ENCODE measurements at places on chromosomes 13 and 19.

GRCh38 chr19:15223649-15224361 is 8.4 kb downstream of the EPHX3 start:
- DNase-seq = no peak

DNA sequence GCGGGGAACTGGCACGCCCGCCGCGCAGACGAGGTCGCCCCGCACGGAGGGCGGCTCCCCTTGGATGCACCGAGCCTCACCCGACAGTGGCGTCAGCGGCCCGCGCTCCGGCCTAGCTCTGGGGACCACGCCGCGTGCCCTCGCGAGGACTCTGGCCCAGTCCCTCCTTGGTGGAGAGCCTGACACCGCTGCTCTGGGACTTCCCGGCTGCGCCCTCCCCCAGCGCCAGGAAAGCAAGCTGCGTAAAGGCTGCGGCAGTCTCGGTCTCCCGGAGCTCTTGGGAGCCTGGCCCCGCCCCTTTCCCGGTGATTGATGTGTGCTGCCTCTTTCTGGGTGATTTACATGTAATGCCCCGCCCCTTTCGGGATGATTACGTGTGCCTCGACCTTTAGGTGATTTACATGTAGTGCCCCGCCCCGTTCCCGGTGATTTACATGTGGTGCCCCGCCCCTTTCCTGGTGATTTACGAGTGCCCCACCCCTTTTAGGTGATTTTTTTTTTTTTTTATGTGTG is at the start of gene LENG9:
Gene LENG9 (minus strand): TSS at position 248 of the 513 bp plus-strand sequence. CDS start 252 bp downstream, outside the sequence.
- peak; percentile 78 for DNase-seq

GRCh38 chr19:2613507-2614295 is 88.8 kb downstream of the GNG7 start:
- DNase-seq = no peak

GRCh38 chr13:113848431-113849260 is 15.2 kb downstream of the GAS6 start:
- no peak for DNase-seq

GRCh38 chr13:51230477-51231105 is 8.4 kb downstream of the FAM124A start:
- no peak for DNase-seq

GRCh38 chr13:94716016-94716415 is 3.7 kb upstream of the SOX21 start:
- no peak for DNase-seq

GRCh38 chr19:39645800-39646411 is 9.8 kb upstream of the LGALS16 start:
- DNase-seq = no peak

- no peak for DNase-seq
These were observed 18.3 kb upstream of the SLC1A5 start for GRCh38 chr19:46806656-46807055.

DNA sequence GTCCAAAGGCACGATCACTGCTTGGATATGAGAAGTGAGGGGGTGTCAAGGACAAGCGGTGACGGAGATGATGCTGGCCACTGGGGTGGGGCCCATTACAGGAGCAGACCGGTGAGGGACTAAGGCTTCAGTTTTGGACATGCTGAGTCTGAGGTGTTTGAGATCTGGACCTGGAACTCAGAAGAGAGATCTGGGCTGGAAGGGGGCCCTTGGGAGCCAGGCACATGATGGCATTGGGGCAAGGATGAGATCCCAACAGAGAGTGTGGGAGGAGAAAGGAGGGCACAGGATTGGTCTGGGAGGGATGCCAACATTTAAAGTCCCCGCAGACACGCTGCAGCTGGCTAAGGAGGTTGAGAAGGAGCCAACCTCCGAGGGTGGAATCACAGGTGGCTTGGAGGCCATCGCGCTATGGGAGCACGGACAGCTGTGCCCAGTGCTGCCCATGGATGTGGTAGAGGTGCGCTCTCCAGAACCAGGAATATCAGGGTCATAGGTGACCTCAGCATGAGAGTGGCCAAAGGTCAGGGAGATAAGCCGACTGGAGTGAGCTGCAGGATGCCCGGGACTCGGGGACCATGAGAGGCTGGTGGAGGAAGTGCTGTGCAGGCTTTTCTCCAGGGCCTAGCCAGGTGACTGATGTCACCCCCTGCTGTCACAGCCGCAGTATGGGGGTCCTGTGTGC is 21.8 kb downstream of the DHRS12 start:
- DNase-seq = no peak

GRCh38 chr13:59658027-59658737 is 505.5 kb downstream of the DIAPH3 start:
- DNase-seq = no peak

- no peak for DNase-seq
These were observed 22.5 kb downstream of the SERP2 start for GRCh38 chr13:44395976-44396694.

DNA sequence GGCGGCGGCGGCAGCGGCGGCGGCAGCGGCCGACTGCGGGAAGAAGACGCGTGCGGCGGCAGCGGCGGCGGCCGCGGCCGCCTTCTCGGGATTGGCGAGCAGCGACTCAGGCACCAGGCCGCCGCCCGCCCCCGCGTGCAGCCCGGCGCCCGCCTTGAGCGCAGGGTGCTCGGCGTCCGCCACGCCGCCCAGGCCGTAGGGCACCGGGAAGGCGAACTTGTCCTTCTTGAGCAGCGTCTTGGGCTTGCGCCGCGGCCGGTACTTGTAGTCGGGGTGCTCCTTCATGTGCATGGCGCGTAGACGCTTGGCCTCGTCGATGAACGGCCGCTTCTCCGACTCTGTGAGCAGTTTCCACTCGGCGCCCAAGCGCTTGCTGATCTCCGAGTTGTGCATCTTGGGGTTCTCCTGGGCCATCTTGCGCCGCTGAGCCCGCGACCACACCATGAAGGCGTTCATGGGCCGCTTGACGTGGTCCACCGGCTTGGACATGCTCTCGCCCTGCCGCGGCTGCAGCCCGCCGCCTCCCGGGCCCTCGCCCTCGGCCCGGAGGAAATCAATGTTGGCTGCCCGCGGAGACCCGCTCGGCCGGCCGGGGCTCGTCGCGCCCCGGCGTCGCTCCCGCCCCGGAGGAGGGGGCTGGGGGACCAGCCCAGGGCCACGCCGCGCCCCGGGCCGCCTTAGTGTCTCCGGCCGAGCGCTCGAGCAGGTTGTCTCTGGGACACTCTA is 621 bp downstream of the SOX21 start:
- DNase-seq = no peak

- peak; percentile 77 for DNase-seq
These were observed 51.1 kb downstream of the TNFRSF19 start for GRCh38 chr13:23621316-23621645.

DNA sequence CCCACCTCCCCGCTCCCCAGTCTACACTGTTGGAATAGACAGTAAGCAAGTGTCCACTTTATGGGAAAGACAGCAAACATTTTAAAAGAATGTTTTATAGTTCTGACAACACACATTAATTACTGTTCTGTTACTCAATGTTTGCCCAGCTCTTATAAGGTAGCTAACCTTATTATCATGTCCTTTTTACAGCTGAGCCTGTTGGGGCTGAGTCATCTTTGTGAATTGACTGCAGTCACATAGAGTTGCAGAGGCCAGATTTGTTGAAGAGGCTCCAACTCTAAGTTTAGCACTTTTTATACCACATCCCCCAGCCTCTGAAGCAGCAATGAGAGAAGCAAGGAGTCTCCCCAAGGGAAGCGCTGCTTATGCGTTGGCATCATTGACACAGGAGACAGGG is 76.2 kb downstream of the C13orf42 start:
- DNase-seq = no peak

DNA sequence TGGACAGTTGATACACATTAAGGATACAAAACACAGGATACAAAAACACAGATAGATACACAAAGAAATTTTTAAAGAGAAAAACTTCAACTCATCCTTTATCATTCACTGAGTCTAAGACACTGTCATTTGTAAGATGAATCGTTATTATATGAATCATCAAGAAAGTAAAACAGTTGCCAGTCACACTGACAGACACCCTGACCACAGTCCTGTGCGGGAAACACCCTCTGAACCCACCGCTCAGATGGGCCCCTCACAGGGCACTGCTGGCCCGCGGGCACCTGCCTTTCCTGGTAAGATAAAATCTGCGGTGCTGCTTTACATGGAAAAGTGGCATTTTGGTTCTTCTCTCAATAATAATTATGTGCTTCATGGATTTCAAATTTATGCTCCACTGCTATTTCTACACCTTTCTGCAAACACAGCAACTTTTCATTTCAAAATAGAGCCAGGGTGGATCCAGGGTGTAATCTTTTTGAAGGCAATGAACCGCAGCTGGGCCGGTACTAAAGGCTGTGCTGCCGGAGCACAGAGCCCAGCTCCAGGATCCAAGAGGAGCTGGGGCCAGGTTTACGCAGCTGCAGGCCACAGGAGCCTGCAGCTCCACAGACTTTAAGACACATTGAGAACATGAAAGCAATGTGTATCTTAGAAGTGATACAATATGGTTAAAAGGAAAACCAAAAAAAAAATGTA is 76.8 kb downstream of the TUBGCP3 start:
- no peak for DNase-seq

GRCh38 chr13:91162180-91162579 is 185.3 kb upstream of the MIR17HG start:
- DNase-seq = no peak

GRCh38 chr13:85806553-85807175 is 7.4 kb upstream of the SLITRK6 start:
- DNase-seq = no peak

DNA sequence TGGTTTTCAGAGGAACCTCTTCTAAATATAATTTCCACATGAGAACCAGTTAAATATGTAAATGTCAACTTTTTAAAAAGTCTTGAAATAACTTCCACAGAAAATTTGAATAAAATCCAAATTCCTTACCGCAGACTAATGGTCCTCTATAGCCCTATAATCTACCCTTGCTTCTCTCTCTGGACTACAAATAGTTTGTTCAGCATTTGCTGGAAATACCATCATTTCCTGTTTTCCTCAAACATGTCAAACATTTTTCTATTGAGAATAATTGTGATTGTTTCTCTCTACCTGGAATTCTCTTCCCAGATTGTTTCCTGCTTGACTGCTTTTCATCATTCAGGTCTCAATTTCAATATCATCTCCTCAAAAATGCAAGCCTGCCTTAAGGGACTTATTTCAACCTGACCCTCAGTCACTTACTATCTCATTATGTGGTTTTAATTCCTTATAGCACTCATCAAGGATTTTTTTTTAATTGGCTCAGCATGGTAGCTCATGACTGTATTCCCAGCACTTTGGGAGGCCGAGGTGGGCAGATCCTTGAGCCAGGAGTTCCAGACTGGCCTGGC is 898.9 kb upstream of the MIR17HG start:
- DNase-seq = no peak

- no peak for DNase-seq
These were observed 2.4 kb upstream of the CHAMP1 start for GRCh38 chr13:114311908-114312307.

DNA sequence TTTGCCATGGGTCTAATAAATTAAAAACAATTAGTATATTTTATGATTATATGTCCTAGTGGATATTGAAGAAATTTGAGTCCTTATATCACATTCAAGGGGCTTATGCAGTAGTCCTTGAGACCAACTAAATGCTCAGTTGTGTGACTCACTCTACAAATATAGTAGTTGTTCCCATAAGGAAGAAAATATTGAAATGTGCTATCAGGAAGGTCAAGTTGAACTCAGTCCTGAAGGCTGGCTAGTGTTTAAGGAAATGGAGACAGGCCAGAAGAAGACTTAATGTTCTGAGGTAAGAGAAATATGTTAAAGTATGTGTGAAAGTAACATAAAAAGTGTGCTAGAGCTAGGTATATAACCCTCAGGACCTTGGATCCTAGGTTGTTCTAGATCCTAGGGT is 766.1 kb upstream of the GPC6 start:
- no peak for DNase-seq

DNA sequence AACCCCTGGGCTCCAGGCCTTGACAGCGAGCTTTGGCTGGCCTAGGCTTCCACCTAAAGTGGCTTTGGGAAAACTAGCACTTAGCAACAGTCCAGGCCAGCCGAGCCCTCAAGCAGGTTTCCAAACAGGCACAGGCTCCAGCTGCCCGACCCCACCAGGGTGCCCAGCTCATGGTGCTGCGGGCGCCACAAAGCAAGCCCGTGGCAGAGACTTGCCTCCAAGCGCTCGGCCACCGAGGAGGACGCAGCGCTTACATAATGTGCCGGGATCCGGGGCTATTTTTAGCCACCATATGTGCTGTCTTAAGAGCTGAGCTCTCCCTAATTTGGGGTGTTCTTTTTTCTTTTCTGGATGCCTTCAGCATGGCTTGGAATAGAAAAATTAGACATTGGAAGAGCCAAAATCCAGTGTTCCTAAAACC is 56.1 kb upstream of the F7 start:
- peak; percentile 4 for DNase-seq

- peak; percentile 59 for DNase-seq
These were observed 38.2 kb downstream of the ARRDC2 start for GRCh38 chr19:18046059-18046718.

DNA sequence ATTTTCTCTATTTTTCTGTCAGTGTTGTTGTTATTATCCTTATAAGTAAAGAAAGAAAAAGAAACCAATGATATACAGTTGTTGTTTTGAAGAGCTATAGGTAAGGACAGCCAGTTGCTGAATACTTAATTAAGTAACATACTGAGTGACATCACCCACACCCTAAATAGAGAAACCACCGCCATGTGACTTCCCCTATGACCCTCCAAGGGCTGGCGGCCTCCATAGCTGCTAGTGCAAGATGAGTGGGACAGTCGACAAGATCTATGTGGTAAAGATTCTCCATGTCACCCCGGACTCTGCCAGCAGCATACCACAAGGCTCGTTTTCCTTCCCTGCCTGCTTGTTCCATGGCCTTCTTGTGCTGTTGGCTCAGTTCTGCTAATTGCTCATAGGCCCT is 221.1 kb downstream of the DNAJC15 start:
- DNase-seq = no peak

GRCh38 chr19:6551607-6552450 is 21.0 kb downstream of the TNFSF9 start:
- DNase-seq = no peak

GRCh38 chr19:3604987-3605343 is 1.7 kb downstream of the TBXA2R start:
- no peak for DNase-seq

GRCh38 chr13:84543962-84544361 is 661.7 kb upstream of the SLITRK1 start:
- DNase-seq = no peak

GRCh38 chr13:85603735-85604134 is 195.5 kb downstream of the SLITRK6 start:
- DNase-seq = no peak

GRCh38 chr13:62875118-62875640 is 1459.5 kb upstream of the PCDH20 start:
- no peak for DNase-seq

- no peak for DNase-seq
These were observed 257.1 kb upstream of the PCDH20 start for GRCh38 chr13:61672756-61673155.

DNA sequence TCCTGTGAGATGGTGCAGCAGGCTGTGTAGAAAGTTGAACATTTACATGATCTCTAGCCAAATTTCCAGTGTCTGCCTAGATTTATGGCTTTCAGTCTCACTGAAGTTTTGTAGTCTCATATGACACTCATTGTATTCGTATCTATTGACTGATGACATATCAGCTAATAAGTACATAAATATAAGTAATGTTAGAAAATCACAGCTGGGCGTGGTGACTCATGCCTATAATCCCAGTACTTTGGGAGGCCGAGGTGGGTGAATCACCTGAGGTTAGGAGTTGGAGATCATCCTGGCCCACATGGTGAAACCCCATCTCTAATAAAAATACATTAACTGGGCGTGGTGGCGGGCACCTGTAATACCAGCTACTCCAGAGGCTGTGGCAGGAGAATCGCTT is 54.7 kb upstream of the HTR2A start:
- DNase-seq = no peak

- DNase-seq = peak; percentile 82
These were observed 314.8 kb upstream of the MAB21L1 start for GRCh38 chr13:35791184-35791851.

- no peak for DNase-seq
These were observed 1920.2 kb downstream of the PCDH9 start for GRCh38 chr13:65309906-65310305.
